ENCODE measurements at places on chromosomes 11 and 22.

GRCh38 chr11:78344676-78345075, 72.9 kb downstream of the GAB2 start:
- no peak for DNase-seq

DNA sequence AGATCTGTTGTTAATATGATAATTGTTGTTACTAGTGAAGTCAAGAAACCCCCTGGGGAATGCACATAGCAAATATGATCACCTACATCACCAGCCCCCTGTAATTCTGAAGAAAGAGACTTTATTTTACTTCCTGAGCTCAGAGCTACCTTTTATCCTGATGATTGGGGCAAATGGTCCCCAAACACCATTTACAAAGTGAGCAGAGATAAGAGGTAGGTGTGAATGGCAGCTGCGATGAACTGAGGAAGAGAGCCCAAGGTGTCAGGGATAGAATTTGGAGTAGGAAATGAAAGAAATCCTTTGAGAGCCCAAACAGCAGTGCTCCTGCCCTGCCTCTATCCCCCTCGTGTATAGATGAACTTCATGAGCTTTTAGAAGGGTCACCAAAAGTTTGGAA, 69.1 kb downstream of the TENM4 start:
- no peak for DNase-seq

- DNase-seq = no peak
Observed at GRCh38 chr22:19448739-19449421, 1.4 kb upstream of the C22orf39 start.

DNA sequence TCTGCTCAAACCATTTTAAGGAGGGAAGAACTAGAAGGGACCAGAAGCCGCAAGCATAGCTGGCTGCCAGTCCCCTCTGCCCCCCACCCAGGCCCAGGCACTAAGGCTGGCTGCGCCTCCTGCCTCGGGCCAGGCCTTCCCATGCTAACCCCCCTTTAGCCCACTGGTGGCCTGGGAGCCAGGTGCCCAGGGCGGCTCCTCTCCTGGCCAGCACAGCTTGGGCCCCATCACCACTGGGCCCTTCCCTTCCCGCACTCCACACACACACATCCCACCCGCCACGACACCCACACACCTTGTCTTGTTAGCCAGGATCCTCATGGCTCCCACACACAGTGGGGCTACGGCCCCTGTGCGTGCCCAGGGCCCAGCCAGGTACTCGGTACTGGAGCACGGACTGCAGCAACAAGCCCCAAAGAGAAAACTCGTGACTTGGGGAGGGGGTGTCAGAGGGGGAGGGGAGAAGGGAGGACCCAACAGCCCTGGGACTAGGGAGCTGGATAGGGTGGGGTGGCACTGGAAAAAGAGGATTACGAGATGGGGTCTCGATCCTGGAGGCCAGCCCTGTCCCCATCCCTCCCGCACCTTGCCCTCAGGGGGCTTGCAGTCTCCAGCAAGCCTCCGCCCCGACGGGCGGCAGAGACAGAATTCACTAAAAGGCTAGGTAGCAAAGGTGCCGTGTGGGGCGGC, 16.0 kb downstream of the BCL9L start:
- DNase-seq = no peak
